ENCODE measurements at places on chromosomes 5 and 9.

DNA sequence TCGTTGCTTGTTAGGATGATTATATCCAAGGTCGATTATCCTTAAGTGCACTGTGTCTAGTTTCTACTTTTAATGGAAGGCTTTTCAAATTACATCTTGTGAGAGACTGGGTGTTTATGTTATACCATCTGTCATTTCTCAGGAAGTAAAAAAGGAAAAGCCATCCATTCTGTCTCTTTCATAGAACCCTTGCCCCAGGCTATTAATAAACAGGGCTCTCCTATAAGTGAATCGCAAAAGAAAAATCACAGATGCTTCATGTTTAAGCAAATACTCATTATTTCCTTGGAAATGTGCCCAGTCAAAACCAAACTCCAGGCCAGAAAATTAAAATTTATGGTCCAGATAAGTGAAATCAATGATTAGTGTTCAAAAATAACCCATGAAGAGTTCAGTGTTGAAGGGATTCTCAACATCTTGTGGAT is 58.1 kb downstream of the STARD4 start:
- no peak for DNase-seq

DNA sequence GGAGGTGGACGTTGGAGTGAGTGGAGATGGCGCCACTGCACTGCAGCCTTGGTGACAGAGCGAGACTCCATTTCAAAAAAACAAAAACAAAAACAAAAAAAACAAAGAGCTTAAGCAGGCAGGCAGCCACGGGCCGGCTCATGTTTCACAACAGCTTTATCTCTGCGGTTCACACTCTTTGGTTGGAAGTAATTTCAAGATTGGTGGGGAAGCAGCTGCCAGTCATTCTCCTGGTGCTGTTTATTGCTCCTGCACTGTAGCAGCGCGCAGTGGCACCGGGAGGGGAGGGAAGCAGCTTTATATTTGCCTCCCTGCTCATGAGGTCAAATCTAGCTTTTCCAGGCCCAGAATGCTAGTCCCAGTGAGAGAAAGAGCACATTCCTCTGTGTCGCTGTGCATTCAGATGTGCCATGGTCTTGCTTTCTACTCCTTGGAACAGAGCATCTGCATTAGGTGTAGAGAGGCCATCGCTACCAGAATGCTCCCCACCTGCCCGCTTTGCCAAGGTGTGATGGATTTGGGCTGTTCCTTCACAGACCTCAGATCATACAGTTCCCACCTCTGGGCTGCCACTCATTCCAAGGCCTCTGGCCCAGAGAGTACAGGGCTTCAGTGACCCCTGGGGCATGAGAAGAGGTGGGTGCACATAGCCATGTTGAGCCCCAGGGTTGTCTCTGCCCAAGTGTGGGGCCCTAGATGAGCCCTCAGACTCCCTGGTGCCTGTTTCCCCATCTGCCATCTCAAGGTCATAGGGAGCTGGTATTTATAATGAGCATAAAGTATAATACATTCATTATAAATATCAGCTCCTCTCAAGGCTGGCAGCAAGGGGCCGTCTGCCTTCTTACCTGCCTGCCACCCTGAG is 270.4 kb downstream of the MED10 start:
- no peak for DNase-seq

DNA sequence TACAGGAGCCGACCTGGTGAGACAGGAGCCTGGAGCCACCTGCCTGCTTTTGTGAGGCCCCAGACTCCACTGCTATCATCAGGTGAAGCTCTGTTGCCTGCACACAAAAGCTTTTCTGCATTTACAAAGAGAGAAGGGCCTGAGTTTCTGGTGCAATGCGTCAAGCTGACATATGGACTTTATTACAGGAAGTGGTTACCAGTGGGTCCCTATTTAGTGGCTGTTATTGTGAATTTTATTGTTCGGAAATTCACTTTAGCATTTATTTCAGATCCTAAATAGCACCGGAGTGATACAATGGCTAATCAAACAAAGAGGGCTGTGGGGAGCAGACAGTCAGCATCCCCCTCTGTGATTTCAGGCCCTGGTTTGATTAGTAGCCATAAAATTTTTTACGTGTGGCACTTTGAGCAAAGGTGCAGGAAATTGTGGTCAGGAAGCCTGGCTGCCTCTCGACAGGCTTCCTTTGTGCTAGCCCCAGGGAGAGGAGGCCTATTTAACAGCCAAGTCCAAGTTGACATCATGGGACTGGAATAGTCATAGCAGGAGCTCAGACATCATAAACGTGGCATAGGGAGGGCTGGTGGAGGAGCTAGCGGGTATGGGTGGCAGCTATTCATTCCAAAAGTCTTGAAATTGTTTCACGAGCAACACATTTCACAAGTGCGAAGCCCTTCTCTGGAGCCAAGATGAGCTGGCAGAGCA is 8.4 kb downstream of the TGFBI start:
- DNase-seq: peak; percentile 51

DNA sequence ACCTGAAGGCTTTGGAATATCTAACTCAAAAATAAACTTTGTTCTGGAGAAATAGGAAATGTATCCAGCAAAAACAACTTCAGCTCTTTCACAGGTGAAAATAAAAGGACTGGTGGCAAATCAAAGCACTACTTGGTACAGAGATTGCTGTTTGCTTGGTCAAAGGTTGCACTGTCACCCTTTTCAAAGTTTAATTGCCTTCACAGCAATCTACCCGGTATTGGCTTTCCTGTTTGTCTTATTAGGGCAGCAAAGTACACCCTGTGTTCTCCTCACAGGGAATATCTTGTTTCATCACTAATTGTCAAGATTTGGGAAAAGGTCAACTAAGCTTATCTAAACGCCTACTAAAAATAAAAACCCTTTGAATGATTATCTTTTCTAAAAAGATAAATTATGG is 214.1 kb upstream of the ADCY2 start:
- no peak for DNase-seq

DNA sequence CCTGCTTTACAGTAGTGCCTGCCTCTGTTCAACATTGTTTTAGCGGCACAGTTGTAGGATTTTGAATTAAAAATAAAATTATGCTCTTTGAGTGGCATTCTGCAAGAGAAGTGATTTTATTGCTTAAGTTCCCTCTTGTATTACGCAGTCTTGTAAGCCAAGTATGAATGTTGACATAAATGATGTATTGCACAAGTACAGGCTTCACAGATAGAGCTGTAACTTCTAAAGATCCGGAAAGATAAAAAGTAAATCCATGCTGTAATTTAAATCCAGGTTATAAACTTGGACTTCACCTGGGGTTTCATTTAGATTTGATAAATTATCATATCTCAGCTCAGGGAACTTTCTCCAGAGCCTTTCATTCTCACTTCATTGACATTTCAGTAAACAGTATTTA is 1114.7 kb downstream of the PTPRD start:
- no peak for DNase-seq

All from suppressor macrophage (primary cell).